ENCODE measurements at places on chromosomes 6 and 20.

DNA sequence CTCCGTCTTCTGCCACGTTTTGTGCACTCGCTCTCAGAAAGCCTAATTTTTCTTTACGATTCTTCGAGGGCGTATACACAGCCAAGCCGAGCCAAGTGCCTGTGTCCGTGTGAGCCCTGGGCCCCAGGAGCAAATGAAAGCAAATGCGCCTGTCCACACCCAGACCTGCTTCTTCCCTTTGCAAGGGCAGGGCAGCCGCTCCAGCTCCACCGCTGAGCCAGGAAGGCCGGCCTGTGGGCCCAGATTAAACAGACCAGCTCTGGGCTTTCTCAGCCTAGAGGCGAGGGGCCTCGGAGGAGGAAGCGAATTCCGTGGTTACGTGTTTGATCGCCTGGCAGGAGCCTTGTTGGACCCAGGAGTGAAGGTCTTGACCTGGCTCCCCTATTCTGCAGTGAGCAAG lies 184.6 kb downstream of the SMOC2 start:
- no peak overlapping the region for H3K27ac ChIP-seq
- H3K4me3 ChIP-seq, result no peak overlapping the region
- peaks cover 21% of the 10 kb centered on the region for H3K36me3 ChIP-seq
- no peak for DNase-seq

DNA sequence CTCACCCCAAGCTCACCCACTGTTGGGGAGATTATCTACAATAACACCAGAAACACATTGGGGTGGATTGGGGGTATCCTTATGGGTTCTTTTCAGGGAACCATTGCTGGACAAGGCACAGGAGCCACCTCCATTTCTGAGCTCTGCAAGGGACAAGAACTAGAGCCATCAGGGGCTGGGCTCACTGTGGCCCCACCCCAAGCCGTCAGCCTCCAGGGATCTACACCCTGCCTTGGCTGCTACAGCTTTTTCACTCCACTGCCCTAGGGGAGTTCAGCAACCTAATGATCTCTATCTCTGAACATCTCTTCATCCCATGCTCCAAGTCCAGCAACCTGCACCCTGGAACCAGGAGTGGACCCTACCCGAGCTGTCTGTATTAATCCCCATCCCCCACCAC lies 21.2 kb downstream of the MAVS start:
- H3K4me1 ChIP-seq, result no peaks in the 10 kb centered on the region
- no peak overlapping the region for H3K4me3 ChIP-seq

GRCh38 chr20:15708984-15709598 lies 864.2 kb downstream of the KIF16B start:
- no peaks in the 10 kb centered on the region for H3K27me3 ChIP-seq
- no peaks in the 10 kb centered on the region for H3K36me3 ChIP-seq
- no peaks in the 10 kb centered on the region for H3K4me1 ChIP-seq
- no peak overlapping the region for H3K27ac ChIP-seq
- no peak for DNase-seq

DNA sequence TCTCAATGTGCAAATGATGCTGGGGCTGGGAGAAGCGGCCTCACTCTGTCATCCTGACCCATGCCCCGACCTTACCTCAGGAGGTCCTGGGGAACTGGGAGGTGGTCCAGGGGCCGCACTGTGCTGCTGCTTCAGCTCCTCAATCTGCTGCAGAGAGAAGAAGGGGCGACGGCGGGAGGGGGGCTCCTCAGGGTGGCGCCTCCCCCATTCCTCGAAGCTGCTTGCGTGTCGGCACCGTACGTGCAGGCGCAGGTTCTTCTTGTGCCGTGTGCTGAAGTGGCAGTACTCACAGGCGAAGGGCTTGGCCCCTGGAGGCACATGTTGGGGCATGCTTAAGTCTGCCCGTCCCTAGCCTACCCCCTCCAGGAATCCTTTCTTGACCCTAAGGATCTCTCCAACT lies 12.9 kb downstream of the ZNF335 start:
- H3K36me3 ChIP-seq, result peaks cover 80% of the 10 kb centered on the region
- H3K4me1 ChIP-seq, result no peaks in the 10 kb centered on the region
- H3K27me3 ChIP-seq, result no peaks in the 10 kb centered on the region
- H3K4me3 ChIP-seq, result no peak overlapping the region

DNA sequence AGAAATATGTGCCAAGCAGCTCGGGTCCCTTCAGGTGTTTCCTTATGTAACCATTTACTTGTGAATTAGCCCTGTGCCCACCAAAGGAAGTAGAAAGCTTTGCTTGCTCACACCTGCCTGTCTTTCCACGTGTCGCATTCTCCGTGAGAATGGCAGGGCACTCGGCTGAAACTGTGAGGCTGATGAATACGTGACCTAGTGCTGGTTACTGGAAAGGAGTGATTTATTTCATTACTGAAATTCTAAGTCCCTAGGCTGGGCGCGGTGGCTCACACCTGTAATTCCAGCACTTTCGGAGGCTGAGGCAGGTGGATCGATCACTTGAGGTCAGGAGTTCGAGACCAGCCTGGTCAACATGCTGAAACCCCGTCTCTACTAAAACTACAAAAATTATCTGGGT lies 45.9 kb upstream of the TULP1 start:
- no peak for DNase-seq
- H3K36me3 ChIP-seq, result no peaks in the 10 kb centered on the region
- H3K27me3 ChIP-seq, result no peaks in the 10 kb centered on the region
- no peak overlapping the region for H3K27ac ChIP-seq

GRCh38 chr6:107845777-107846176 lies 21.7 kb upstream of the SCML4 start:
- H3K36me3 ChIP-seq, result no peaks in the 10 kb centered on the region
- H3K27ac ChIP-seq, result no peak overlapping the region
- no peaks in the 10 kb centered on the region for H3K27me3 ChIP-seq

GRCh38 chr20:47136782-47137181 lies 219.7 kb downstream of the ZMYND8 start:
- no peaks in the 10 kb centered on the region for H3K27me3 ChIP-seq
- H3K4me1 ChIP-seq, result no peaks in the 10 kb centered on the region

DNA sequence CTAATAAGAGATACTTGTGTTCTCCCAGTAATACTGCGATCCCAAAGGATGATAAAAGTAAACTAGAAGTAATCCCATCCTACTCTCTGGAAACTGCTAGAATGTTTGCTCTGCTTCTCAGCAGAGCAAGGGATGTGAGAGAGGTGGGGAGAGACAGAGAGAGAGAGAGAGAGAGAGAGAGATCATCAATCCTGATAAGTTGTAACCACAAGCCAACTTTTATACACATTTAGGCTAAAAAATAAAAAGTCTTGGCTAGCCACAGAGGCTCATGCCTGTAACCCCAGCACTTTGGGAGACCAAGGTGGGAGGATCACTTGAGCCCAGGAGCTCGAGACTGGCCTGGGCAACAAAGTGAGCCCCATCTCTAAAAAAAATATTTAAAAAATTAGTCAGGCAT lies 16.0 kb upstream of the TRIM38 start:
- no peak overlapping the region for H3K27ac ChIP-seq
- H3K36me3 ChIP-seq, result no peaks in the 10 kb centered on the region
- no peak overlapping the region for H3K4me3 ChIP-seq
- H3K4me1 ChIP-seq, result no peaks in the 10 kb centered on the region
- DNase-seq, result no peak
- H3K27me3 ChIP-seq, result no peaks in the 10 kb centered on the region

- no peak overlapping the region for H3K27ac ChIP-seq
- no peak overlapping the region for H3K4me3 ChIP-seq
- no peaks in the 10 kb centered on the region for H3K36me3 ChIP-seq
- H3K27me3 ChIP-seq, result no peaks in the 10 kb centered on the region
- no peaks in the 10 kb centered on the region for H3K4me1 ChIP-seq
These were observed 64.8 kb upstream of the NRSN1 start for GRCh38 chr6:24060982-24061754.

DNA sequence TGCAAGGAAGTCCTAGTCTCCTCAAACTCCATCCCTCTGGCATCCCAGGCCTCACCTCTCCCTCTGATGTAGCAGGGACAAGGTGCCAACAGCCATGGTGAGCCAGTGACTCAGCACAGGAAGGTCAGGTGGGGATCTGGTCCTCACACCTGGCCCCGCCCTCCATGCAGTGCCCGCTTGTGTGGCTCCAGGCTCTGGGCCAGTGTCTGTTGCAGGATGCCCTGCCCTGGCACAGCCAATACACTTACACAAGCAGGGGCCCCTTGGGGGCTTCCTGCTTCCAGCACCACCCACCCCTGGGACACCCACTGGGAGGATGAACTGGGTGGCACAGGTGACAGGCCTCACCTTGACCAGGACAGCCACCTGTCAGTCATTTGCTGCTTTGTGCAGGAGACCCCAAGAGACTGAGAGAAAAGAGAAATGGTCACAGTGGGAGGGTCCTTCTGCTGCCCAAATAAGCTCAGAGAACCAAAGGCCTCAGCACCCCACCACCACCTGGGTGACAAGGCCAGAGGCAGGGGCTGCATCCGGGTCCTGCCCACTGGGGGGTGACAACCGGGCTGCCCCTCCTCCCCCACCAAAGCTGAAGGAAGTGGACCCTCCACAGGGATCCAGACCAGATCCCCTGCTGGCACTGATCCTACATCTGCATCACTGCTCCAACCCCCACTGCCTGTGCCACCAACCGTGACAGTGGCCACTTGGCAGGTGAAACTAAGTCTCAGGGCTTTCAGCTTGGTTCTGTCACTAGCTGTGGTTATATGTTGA lies 658.8 kb upstream of the DEFB115 start:
- no peak overlapping the region for H3K27ac ChIP-seq
- DNase-seq, result no peak
- H3K4me3 ChIP-seq, result no peak overlapping the region
- H3K36me3 ChIP-seq, result no peaks in the 10 kb centered on the region

GRCh38 chr20:37319151-37319671 lies 26.7 kb upstream of the SRC start:
- H3K4me3 ChIP-seq, result no peak overlapping the region
- no peak for DNase-seq

DNA sequence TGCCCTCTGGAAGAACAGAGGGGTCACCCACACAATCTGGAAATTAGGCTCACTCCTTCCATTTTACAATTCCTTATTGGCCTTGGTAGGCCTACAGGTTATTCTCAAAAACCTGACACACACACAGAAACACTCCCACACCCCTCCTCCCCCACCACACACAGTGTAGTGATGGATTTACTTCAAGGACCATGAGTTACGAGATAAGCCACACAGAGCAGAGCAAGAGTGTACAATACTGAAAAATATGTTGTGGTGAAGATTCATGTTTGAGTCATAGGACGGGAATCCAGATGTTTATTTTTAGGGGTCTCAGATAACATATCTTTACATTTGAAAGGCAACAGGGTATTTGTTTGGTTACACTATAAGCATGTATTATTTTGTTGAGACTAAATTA lies 291.9 kb downstream of the PLCB1 start:
- no peaks in the 10 kb centered on the region for H3K4me1 ChIP-seq
- no peaks in the 10 kb centered on the region for H3K27me3 ChIP-seq
- H3K4me3 ChIP-seq, result no peak overlapping the region
- no peak for DNase-seq
- H3K27ac ChIP-seq, result no peak overlapping the region

GRCh38 chr6:24744911-24745310 lies 26.0 kb upstream of the C6orf62 start:
- H3K4me1 ChIP-seq, result no peaks in the 10 kb centered on the region
- H3K27ac ChIP-seq, result no peak overlapping the region
- H3K36me3 ChIP-seq, result no peaks in the 10 kb centered on the region
- no peaks in the 10 kb centered on the region for H3K27me3 ChIP-seq

DNA sequence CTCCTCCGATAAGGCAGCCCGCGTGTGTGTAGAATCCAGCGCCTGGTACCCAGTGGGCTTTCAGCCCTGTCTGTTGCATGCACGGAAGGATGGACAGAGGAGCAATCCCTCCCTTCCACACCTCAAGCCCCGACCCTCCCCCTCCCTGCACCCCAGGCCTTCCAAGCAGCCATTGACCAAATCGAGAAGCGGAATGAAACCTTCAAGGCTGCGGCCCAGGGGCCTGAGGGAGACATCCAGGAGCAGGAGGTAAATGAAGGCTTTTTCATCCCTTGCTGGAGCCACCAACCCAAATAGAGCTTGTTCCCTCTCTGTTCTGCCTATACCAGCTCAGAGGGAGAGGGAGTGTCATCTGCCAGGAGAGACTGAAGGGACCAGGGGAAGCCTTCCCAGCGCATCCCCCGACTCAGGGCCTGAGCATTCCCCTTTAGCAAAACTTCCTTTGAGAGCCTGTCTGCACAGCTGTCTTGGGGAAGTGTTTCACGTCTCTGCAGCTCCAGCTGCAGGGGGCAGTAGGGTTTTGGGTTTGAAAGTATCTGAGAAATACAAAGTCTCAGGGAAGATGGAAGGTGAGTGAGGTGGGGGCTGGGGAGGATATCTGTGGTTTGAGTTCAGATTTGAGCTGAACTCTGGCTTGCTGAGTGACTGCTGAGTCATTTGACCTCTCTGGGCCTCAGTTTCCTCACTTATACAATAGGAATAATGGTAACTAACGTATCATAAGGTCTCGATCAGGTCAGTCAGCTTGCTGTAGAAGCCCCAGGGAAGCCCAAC lies 16.1 kb downstream of the FGD2 start:
- no peak overlapping the region for H3K4me3 ChIP-seq
- no peaks in the 10 kb centered on the region for H3K4me1 ChIP-seq
- no peaks in the 10 kb centered on the region for H3K36me3 ChIP-seq
- H3K27me3 ChIP-seq, result no peaks in the 10 kb centered on the region
- H3K27ac ChIP-seq, result no peak overlapping the region
- no peak for DNase-seq

- no peak for DNase-seq
- H3K27me3 ChIP-seq, result no peaks in the 10 kb centered on the region
- no peak overlapping the region for H3K4me3 ChIP-seq
- no peaks in the 10 kb centered on the region for H3K36me3 ChIP-seq
These were observed 113.3 kb upstream of the ASF1A start for GRCh38 chr6:118780668-118781067.

- H3K4me3 ChIP-seq, result no peak overlapping the region
- H3K27me3 ChIP-seq, result no peaks in the 10 kb centered on the region
- no peak overlapping the region for H3K27ac ChIP-seq
- no peaks in the 10 kb centered on the region for H3K4me1 ChIP-seq
- no peaks in the 10 kb centered on the region for H3K36me3 ChIP-seq
- DNase-seq, result no peak
These were observed 47.6 kb upstream of the ZNF337 start for GRCh38 chr20:25744261-25744660.

- H3K27me3 ChIP-seq, result no peaks in the 10 kb centered on the region
- no peak overlapping the region for H3K27ac ChIP-seq
- DNase-seq, result no peak
- H3K36me3 ChIP-seq, result no peaks in the 10 kb centered on the region
- H3K4me3 ChIP-seq, result no peak overlapping the region
These were observed 265.5 kb upstream of the EXOC2 start for GRCh38 chr6:958488-958887.
